ENCODE measurements at places on chromosomes 3 and 15. TPM values are rescaled to one million over a fixed set of nuclear protein-coding genes. Genes with fewer than 3 reads are reported as not detected.

DNA sequence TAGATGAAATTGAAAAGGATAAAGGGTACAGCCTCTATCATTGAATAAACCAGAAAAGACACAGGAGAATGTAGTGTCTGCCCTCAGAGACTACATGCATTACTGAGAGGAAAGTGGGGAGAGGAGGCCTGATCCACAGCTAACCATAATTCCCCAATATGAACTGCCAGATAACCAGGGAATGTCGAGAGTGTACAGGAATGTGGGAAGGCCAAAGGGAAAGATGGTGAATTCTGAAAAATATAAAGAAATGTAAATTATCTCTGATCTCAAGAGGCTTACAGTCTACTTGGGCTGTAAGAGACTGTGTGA lies 22.3 kb downstream of the MYO1E start:
- no peak for DNase-seq

GRCh38 chr3:99409961-99410360 lies 228.4 kb upstream of the COL8A1 start:
- DNase-seq, result no peak

DNA sequence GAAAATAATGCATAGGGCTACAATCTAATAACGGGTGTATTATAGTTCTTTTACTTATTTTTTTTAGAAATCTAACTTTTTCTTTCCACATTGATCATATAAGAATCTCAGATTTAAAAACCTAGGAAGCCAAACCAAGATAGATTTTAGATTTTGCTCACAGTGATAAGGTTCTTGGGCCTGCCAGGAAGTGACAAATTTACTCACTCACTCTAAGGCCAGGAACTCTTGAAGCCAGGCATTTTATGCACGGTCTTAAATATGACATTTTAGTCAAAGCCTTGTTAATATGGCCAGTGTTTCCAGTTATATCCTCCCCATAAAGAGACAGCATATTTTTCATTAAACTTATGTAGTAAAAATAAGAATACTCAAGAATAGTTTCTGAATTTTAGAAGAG lies 271.4 kb downstream of the SQOR start:
- DNase-seq, result no peak

Gene STXBP5L
- total RNA-seq, result not detected

Gene PLSCR5
- total RNA-seq, result not detected
